KG1 (cell line): ENCODE measurements at places on chromosomes 11 and 22.

DNA sequence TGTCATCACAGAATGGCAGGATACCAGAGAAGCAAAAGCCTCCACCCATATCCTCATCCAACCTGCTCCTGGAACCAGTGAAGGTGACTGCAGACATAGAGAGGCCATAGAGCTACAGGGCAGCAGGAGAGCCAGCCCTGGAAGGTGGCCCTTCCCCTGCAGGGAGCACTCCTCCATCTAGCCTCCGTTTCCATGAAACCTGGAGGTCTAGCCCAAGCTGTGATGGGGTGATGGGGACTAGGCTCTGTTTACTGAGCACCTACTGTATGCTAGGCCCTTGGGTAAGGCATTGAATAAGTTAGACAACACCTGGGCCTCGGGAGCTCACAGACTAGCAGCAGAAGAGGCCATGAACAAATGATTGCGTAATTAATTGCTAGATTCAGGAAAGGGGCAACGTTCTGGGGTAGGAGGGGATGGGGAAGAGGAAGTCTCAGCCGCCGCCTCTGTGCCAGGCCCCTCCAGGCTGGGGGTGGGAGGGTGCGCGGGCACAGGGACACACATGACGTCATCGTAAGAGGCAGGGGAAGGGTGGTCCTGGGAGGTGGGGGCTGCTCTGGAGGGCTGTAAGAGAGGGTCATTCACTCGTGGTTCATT lies 784 bp upstream of the SYNGR1 start:
- no peak for DNase-seq

GRCh38 chr11:116466801-116467200 lies 306.0 kb downstream of the BUD13 start:
- DNase-seq: no peak

GRCh38 chr11:36372101-36372771 lies 76.1 kb downstream of the PRR5L start:
- no peak for DNase-seq

GRCh38 chr11:41978945-41979344 lies 519.5 kb upstream of the LRRC4C start:
- DNase-seq: no peak

GRCh38 chr11:79321263-79321662 lies 119.6 kb downstream of the TENM4 start:
- DNase-seq: no peak

DNA sequence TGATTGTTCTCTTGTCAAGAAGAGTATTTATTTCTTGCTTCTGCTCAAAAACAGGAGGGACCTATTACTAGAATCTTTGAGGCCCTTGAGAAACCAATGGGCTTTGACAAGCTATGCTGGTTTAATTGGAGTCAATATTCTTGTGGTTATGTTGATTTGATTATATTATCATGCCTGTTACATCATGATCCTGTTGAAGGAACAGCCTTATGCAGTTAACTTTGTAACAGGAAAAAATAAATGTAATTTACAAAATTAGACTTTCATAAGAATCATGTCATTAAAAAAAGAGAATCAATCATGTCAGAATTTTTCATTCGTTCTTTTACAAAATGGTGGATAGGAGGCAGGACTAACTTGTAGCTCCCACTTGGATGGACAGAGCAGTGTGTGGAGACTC lies 386.1 kb upstream of the DDI1 start:
- no peak for DNase-seq

DNA sequence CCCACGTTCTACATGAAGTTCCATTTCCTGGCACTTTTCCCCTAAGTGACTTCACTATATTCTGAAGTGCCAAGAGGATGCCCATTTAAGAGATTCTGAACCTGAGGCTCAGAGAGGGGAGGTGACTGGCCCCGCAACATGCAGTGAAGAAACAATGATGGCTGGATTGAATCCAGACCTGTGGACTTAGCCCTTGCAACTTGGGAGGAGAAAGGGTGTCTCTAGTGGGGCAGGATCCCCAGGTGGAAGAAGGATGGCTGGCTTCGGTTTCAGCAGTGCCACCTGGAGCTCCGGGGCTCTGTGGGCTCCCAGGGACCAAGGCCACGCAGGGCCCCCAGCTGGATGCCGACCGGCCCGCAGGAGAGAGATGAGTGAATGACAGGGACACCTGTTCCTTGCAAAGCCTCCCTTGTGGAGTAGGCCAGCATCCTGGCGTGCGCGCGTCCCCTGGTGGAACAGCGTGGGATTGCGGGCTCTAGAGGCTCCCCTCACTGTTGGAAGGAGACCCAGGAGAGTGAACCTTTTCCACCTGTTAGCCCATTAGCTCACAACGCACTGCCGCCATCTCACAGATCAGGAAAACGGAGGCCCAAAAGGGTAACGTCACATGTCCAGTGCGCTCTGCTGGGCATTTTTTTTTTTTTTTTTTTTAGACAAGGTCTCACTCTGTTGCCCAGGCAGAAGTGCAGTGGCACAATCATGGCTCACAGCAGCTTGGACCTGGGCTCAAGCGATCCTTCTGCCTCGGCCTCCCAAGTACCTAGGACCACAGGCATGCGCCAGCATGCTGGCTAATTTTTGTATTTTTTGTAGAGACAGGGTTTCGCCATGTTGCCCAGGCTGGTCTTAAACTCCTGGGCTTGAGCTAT lies 104.7 kb downstream of the KIAA1671 start:
- no peak for DNase-seq

- DNase-seq: peak; percentile 20
Measured at GRCh38 chr11:88484873-88485621, 147.5 kb upstream of the CTSC start.

DNA sequence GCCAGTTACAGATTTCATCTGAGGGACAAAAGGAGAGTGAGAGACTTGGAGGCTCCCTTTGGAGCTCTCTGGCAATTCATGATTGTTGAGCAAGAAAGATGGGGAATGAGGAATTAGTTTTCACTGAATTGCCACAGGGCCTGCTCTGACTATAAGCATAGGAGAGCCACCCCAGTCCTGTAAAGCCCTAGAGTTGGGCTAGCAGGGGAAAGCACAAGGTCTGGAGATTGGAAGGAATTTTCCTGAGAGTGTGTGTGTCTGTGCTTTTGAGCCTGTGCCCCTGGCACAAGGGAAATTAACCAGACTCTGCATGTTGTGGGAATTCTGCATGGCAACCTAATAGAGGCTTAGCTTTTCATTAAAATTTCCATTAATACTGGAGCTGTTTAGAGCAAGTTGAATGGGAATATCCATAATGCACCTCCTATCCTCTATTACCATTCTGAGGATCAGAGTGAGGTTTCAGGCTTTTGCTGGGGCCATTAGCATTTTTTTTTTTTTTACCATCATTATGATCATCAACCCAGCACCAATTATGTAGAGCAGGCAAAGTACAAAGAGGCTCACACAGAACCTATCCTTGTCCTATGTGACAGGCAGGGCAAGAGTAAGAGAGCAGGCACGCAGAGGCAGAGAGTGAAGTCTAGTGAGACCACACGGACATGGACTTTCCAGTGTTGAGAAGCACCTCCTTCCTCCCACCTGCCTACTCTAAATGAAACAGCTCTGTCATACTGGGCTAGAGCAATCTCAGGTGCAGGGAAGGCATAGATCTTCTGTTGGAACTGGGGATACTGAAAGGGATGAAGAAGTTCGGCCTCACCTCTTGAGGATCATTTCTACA lies 308.5 kb downstream of the ST3GAL4 start:
- no peak for DNase-seq

DNA sequence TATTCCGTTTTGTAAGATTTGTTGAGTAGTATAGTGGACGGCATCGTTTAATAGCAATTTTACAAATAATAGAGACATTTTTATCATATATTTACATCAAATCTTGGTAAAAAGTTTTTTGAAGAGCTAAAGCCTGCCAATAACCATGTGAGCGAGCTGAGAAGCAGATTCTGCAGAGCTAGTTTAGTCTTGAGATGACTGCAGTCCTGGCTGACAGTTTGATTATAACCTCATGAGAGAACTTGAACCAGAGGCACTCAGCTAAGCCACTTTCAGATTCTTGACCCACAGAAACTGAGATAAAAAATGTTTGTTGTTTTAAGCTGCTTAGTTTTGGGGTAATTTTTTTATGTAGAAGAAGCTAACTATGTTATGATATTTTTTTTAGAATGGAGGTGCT lies 78.9 kb downstream of the PDE3B start:
- no peak for DNase-seq

DNA sequence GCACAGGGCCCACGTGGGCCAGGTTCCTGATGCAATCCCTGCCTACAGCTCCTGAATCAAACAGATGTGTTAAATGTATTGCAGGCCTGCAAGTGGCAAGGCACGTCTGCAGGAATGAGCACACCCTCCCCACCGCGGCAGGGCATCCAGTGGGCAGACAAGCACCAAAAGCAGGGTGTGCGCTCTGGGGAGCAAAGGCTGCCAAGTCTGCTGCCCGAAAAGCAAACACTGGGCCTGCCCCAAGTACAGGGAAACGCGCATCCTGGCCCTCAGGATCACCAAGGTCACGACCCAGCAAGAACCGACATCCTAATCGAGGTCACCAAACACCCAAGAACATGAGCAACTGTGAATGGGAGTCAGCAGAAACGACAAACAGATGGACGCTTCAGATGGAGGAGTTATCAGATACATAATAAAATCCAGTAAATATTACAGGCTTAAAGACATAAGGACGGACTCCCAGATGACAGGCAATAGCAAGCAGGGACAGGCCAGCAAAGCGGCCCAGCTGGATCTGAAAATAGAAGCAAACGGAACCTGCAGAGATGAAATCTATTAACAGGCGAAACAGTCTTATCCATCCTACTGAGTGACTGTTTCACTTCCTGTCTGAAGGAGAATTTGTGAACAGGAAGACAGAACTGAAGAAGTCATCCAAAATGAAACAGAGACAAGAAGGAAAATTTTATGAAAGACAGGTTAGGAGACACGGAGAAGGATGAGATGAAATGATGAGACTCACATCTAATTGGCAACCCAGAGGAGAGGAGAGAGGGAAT lies 26.7 kb downstream of the CARS1 start:
- no peak for DNase-seq

GRCh38 chr11:60394666-60395380 lies 1.4 kb upstream of the MS4A14 start:
- DNase-seq: no peak

- no peak for DNase-seq
Measured at GRCh38 chr11:3949125-3949524, 93.7 kb downstream of the STIM1 start.

DNA sequence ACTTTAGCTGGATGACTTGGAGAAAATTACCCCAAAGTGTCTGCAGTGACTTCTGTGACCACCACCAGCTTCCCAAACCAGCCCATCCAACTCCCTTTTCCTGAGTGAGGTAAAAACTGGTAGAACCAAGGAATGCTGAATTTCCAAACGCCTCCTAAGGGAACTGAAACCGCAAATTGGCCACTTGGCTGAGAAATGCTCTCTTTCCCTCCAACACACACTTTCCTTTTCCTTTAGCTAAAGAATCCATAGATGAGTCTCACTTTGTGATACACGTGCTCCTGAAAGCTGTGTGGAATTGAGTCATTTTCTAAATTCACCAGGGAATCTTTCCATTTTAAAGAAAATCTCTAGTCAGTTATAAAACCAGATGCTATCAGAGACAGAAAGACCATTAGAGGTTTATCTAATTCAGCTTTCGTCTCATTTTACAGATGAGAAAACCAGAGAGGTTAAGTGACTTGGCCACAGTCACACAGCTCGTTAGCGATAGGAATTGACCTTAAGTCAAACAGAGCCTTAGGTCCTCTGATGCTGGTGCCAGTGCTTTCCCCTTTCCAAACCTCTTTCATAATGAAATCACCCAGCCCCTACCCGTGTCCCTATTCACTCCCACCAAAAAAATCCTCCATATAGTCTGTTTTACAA lies 137.2 kb downstream of the COMMD9 start:
- no peak for DNase-seq

- no peak for DNase-seq
Measured at GRCh38 chr11:60810569-60810968, 25.4 kb downstream of the MS4A10 start.

- no peak for DNase-seq
Measured at GRCh38 chr11:44524751-44525201, 40.7 kb upstream of the CD82 start.

- DNase-seq: peak; percentile 55
Measured at GRCh38 chr22:49930596-49931412, 12.4 kb downstream of the CRELD2 start.

- DNase-seq: no peak
Measured at GRCh38 chr11:94793002-94793401, 24.8 kb downstream of the AMOTL1 start.

DNA sequence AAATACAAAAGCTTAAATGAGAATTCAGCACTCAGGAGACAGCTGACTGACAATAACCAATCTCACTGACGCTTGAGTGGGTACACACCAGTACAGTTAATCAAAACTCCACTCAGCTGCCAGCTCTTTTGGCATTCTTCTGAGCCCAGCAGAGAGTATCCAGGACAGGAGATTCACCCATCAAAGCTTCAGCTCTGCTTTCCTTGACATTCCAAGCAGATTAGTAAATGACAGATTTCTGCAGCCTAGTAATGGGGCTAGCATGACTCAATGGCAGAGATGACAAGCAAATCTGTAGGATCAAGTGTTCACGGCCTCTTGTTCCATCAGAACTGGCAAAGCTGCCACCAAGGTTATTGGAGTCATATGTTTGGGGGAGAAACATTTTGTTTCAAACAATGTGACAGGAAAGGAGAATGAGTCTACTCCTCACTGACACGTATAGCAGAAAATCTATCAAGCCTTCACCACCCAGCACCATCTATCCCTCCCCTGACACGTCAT lies 420.0 kb downstream of the DYNC2H1 start:
- no peak for DNase-seq

GRCh38 chr11:103024086-103024485 lies 67.9 kb downstream of the DCUN1D5 start:
- DNase-seq: no peak

DNA sequence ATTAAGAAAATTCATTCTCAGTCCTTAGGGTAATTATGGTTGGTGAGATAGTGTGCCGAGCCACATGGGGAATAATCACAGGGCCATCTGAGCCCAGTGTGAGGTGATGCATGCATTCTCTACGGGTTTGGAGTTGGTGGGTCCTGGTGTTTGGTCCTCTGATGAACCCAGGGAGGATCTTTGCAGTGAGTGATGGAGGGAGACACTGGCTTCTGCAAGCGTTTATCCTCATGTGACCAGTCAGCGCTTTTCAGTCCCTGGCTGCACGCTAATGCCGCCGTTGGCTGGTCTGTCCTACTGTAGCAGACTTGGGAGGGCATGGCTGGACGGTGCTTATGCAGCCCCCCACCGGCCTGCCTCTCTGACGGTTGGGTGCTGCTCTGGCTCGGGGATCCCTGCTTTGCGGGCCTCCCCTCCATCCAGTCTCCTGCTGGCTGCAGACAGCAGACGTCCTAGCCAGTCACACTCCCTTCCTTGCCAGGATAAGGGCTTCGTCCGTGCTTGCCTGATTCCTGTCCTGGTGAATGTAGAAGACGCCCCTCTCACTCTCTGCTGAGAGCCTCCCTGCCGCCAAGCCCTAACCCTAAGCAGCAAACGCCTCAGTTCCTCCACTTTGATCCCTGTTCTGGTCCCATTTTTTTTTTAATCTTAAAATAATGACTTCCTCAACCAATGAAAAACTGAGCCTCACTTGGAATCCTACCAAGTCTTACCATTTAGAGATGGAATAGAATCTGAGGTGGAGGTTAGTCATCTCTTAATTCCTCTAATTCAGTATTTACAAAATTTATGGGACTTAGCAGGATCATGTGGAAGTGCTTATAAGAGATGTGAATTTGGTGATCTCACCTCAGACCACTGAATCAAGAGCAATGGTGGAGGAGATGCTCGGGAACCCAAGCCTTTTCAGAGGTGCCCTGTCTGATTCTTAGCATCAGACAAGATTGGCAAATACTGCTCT lies 143.7 kb upstream of the SORL1-AS1 start:
- DNase-seq: no peak

GRCh38 chr11:78166855-78167469 lies 21.5 kb downstream of the KCTD21 start:
- DNase-seq: no peak
